ENCODE measurements at places on chromosomes 7 and 10.

- no peak for DNase-seq
Observed at GRCh38 chr7:44767134-44767911, 18.7 kb downstream of the ZMIZ2 start.

GRCh38 chr10:14507781-14508180 lies 177.1 kb upstream of the FRMD4A start:
- no peak for DNase-seq

DNA sequence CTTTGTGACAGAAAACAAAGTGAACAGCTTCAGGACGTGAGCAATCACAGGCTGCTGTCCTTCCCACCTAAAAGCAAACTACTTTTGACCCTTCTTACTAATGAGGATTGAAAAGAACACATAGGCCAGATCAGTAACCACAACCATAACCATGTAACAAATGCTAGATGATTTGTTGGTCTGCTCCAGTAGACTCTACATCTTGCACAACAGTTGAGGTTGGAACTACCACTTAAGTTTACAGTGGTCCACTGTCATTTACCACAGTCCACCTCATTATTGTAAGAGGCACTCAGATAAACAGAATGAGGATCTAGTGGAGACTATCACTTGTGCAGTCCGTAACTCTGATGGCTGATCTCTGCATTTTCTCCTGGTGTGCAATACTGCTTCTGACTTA lies 27.8 kb downstream of the NET1 start:
- no peak for DNase-seq

DNA sequence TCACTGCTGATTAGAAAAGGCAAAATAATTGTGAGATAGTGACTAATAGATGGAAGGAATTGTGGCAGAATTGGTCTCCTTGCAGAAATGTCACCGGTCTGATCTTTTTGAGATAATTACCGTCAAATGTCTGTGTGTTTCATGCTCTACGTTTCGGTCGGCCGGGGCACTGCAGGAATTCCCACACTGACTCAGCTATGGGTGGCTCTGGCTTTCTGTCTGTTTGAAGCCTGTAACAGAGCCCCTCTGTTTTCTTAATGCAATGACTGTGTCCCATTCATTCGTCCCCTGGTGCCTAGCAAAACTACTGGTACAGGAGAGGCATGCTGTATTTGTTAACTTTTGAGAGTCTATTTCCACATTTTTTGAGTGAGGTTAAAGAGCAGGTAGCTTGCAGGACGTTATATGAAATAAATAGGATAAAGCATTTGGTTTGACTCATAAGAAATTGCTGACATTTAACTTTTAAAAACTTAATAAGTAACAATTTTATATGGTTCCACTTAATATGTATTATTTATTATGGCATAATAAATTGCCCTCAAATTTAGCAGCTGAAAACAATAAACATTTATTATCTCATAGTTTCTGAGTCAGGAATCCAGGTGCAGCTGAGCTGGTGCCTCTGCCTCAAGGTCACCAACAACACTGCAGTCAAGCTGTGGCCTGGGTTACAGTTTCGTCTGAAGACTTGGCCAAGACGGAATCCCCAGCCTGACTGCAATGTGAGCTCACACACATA lies 53.3 kb upstream of the CTBP2 start:
- DNase-seq: no peak

DNA sequence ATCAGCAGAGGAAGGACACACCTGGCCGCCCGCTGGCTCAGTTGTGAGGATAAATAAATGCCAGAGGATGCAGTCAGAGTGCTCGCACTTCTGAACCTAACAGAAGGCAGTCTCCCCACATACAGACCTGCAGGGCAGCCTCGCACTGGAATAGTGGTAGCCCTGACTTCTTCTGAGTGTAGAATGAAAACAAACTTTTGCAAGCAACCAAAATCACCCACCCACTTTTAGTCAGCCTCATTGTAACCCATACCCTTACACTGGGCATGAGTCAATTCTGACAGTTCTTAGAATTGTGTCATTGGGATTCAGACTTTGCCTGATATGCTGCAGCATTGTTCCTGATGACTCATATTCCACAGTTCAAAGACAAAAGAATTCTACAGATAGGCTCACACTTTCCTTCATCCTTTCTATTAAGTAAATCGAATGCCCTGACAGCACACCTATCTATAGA lies 167.0 kb upstream of the CDK1 start:
- peak; percentile 16 for DNase-seq

- no peak for DNase-seq
Observed at GRCh38 chr7:2971914-2972834, 71.5 kb downstream of the CARD11 start.

DNA sequence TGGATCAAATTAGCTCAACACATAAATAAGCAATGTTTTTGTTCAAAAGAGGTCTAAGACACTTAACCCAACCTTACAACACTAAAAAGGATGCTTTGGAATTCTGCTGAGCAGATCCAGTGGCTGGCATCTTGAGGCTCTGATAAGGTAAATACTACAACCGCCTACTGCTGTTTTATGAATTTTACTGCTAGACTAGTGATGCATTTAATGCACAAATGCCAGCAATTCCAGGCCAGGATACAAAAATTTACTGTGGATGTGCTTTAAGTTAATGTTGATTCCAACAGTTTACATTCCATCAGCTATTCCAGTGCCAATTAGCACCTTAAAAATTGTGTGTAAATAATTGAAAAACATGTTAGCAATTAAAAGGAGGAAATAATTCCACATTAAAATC lies 261.3 kb downstream of the PARD3 start:
- no peak for DNase-seq
